Stimulated activated CD4-positive, alpha-beta T cell treated with anti-CD3 and anti-CD28 coated beads, Interleukin-1b, Interleukin-23, amount 100 ng/mL, for 1 hour (primary cell): ENCODE measurements at places on chromosomes 12 and 14.

- no peak for DNase-seq
Observed at GRCh38 chr12:131478468-131478867, 232.4 kb upstream of the SFSWAP start.

DNA sequence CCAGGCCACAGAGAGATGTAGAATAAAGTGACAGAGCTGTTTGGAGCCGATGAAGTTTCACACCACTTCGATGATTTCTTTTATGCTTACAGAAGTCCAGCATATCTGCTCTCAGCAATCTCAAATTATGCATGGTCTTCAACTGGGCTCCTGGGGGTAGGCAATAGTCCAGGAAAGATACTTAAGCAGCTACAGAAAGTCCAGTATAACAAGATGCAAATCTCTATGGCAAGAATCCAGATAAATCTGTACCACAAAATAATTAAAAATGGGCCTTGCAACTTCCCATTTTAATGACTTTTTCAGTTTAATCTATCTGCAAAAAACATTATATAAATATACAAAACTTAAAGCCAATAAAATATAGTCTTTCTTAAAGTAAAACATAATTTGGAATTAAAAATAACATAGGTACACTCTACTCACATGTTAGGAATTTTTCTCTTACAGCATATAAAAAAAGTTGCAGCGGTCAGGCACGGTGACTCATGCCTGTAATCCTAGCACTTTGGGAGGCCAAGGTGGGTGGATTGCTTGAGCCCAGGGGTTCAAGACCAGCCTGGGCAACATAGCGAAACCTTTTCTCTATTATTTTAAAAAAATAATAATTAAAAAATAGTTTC, 20.5 kb upstream of the RAD51AP1 start:
- no peak for DNase-seq

DNA sequence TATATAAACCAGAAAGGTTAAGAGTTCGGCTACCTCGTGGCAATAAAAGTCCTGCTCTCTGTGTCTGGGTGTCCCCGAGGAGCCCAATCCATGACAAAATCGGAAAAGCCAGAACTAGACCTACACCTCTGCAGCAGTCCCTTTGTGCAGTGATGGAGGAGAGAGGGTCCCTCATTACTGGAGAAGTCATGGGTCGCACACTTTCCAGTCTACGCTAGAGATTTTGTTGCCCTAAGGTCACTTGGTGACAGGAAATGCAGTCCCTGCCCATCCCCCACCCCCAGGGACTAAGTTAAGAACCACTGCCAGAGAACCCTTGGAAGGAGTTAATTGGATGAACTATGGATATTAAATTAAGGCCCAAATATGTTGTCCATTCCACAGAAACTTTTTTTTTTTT, 104.4 kb upstream of the ATF7IP start:
- no peak for DNase-seq

DNA sequence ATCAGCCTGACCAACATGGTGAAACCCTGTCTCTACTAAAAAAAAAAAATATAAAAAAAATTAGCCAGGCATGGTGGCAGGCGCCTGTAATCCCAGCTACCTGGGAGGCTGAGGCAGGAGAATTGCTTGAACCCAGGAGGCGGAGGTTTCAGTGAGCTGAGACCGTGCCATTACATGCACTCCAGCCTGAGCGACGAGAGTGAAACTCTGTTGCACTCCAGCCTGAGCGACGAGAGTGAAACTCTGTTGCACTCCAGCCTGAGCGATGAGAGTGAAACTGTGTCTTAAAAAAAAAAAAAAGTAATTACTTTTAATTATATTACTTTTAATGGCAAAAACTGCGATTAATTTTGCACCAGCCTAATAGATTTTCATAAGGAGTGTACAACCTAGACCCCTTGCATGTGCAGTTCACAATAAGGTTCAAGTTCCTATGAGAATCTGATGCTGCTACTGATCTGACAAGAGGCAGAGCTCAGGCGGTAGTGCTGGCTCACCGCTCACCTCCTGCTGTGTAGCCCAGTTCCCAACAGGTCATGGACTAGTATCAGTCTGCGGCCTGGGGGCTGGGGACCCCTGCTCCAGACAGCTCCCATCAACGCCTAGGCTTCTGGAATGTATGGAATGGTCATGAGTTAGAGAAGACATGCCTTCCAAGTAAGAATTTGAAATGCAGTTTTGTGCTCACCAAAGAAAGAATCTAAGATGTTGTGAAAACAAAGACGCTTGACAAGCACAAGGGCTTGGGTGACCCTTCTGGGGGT, 10.1 kb downstream of the LTB4R start:
- no peak for DNase-seq

DNA sequence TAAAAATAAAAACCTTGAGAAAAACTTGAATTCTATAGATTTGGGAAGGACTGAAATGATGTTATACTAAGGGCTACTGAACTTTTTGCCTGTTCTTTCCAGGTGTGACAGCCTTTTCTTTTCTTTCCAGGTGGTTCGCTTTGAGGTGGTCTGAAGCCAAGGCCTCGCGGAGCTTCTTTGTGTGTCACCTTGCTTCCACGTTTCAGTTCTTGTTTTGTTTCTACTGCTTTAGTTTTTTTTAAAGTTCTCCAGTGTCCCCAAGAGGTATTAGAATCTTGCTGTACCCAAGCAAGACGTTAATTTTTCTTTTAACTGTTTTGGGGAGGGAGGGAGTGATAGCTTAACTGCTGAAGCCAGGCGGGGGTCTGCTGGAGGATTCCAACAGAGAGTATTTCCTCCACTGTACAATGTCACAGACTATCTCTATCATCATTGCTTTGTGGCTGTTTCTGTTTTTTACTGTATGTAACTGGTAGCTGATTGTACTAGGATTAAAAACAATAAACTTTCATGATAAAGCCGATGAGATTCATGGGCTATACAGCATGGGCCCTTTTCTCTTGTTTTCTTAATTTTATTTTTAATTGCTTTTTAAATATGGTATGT, 40.2 kb downstream of the PROX2 start:
- no peak for DNase-seq

DNA sequence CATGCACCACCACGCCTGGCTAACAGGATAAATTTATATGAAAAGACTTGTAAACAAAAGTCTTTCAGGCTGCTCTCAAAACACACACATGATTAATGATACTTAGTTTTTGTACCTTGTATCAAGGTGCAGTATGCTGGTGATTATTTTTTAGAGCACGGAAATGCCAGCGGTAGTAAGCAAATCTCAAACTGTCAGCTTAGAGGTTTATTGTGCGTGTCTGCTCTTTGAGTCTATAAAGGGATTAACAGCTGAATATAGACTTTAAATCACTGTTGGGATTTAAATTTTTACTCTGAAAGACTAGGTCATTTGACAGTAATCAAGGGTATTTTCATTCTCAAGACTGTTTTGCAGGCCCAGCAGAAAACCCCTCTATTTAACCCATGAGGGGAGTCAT, 50.5 kb downstream of the PLEKHA5 start:
- no peak for DNase-seq

GRCh38 chr12:54360717-54361456, 3.4 kb downstream of the GPR84 start:
- no peak for DNase-seq
